Epithelial cell of umbilical artery (primary cell): ENCODE measurements at places on chromosomes 16 and 17. TPM values are rescaled to one million over a fixed set of nuclear protein-coding genes. Genes with fewer than 3 reads are reported as not detected.

Gene STAC2
- total RNA-seq: not detected in 2 replicates

Gene OTOP3
- total RNA-seq: not detected in 2 replicates

Gene KLHL10
- not detected in 2 replicates for total RNA-seq

Gene KRT31
- total RNA-seq: not detected in 2 replicates

Gene BICDL2
- not detected in 2 replicates for total RNA-seq

Gene SHCBP1
- 27.0 and 33.0 TPM in 2 replicates for total RNA-seq

Gene CACNG1
- total RNA-seq: not detected in 2 replicates

Gene G6PC1
- total RNA-seq: not detected in 2 replicates

Gene CACNA1G
- not detected in 2 replicates for total RNA-seq

Gene TVP23C
- total RNA-seq: 19.5 and 37.1 TPM in 2 replicates

Gene BRICD5
- total RNA-seq: 3.3 and 8.1 TPM in 2 replicates

Gene HASPIN
- 7.5 and 11.7 TPM in 2 replicates for total RNA-seq

Gene KRTAP9-1
- total RNA-seq: not detected in 2 replicates
